ENCODE measurements at places on chromosomes 2 and 18. TPM values are rescaled to one million over a fixed set of nuclear protein-coding genes. Genes with fewer than 3 reads are reported as not detected.

Gene CCDC178
- not detected for total RNA-seq

Gene ALPI
- total RNA-seq: not detected

Gene REL
- 10.7 TPM for total RNA-seq

Gene IL36A
- not detected for total RNA-seq

Gene COL6A3
- 2,116 TPM for total RNA-seq

Gene UGT1A10
- not detected for total RNA-seq

Gene SEMA4C
- total RNA-seq: 17.2 TPM

Gene UGT1A3
- not detected for total RNA-seq

Gene TLX2
- 0.11 TPM for total RNA-seq

Gene WNT10A
- not detected for total RNA-seq
